Epithelial cell of proximal tubule (primary cell): ENCODE measurements at places on chromosomes 6 and 20.
A peak's percentile ranks its signal among the peaks of the same experiment; 100 is the strongest.

DNA sequence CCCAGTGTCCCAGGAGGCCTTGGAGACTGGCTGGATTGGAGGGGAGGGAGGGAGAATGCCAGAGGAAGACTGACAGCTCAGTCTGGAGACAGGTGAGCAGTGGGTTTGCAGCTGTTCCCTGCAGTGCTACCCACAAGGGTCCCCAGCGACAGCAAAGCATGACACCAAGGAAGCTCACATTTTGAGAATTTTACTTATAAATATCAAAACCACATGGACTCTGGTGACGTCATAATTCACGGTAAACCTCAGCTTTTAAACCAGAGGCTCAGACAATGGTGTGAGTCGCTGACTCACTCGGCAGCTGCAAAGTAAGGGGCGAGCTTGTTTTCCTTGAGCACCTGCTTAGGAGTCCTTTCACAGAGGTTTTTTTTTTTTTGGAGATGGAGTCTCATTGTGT, 65.2 kb downstream of the THBS2 start:
- DNase-seq: no peak

DNA sequence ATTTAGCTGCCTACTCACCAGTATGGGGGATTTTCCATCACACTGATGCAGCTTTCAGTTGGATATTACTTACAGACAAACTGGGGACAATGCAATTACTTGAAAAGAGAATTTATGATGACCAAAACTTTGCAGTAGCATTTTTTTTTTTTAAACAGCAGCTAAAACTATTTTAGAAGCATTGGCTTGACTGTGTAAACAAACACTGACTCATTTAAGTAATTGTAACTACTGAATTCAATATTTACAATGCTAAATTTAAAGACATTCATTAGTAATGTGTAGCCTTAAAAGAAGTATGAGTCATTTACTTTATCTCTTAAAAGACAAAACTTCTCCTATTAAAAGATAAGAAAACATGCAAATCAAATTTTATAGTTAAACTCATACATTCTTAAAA, 295.9 kb upstream of the FERMT1 start:
- no peak for DNase-seq

- DNase-seq: no peak
These were observed 107.6 kb downstream of the JAG1 start for GRCh38 chr20:10565922-10566897.

- peak; percentile 16 for DNase-seq
These were observed 21.5 kb downstream of the COL9A3 start for GRCh38 chr20:62838128-62838891.

DNA sequence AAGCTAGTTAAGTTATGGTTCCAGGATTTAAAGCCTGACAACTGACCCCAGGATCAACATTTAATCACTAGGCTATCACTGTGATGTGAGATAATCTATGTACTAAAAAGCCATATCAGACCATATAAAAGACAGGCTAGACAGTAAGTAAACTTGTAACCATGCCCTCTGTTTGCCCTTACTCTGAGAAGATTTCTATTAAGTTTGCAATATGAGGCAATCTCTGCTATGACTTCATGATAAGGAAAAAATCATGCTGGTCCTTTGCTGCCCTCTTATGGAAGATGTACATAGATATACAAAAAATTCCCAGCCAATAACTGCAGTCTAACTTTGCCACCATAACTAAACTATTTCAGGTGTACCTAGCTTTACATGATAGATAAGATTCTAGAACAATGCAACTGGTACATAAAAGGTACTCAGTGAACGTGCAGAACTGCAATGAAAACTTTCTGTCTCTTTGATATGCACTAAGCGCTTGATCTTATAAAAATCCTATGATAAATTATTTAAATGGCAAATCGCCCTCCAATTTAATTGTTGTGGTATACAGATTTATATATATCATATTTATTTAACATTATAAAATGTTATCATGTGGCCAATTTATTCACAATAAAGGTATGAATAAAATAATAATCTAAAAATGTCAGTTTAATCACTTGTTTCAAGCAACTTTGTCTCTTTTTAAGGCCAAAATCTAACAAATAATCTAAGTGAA, 70.5 kb downstream of the FAM217A start:
- peak; percentile 45 for DNase-seq

DNA sequence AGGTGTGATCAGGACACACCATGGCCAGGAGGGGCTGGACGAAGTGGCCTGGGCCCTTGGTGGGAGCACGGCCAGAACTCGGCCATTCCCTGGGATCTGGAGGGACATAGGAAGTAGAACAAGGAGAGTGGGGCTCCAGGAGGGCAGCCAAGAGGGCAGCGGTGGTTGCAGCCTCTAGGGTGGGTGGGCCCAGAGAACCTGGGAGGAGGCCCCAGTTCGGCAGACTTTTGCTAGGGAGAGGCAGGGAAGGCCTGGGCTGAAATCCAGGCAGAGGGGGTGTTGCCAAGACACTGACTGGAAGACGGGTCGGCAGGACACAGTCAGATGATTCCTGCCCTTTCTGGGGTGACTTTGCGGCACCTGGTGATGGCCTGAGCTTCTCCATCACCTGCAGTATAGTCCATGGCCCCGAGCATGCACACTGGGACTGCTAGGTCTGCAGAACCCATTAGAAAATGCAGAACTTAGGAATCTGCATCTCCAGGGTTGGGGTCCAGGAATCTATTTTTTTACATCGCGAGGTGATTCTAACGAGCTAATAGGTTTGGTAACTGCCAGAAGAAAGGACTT, 224.8 kb downstream of the SYNDIG1 start:
- no peak for DNase-seq

DNA sequence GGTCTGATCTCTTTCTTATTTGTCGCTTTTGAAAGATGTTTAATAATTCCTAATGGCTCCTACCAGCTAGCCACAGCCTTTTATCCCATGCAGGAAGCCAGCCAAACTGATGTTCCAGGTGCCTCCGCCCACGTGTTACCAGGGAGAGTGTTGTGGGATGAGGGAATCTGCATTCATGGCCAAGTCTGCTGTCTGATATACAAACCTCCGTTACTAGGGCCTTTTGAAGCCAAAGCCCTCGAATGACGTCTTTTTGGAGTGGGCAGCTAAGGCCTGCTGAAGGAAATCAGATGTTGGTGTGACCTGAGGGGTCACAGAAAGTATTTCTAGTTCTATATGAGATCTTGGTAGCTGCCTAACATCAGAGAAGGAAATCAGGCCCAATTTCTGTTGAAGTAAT, 21.3 kb downstream of the STK35 start:
- no peak for DNase-seq

DNA sequence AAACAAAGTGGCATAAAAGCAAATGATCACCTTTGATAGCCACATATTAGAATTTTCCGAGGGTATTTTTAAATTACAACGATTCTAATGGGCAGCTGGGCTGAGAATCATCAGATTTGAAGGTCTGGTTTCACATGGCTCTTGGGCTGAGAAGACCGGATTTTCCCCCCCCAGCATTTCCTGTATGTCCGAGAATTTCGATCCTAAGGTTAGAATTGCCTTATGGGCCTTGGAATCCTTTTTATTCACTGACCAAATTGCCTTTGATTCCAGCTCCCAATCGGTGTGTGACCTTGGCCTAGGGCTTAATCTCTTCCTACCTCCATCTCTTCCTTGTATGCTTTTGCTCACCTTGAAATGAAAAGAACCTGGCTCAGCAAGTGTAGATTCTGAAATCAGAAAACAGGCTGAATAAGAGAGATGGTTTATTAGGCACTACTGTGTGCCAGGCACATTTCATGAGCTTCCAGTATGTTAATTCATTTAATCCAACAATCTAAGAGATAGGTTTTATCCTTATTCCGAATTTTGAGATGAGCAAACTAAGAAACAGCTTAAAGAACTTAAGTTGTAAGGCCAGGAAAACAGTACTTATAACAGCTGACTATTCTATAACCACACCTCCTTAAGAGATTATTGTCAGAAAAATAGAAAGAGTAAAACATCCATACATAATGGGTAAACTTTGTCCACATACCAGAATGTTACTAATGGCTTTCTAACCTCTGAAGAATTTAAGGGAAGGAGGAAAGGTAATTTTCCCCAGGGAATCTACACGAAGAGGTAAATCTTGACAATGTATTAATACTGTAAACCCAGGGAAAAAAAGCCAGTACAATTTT, 39.4 kb downstream of the HFE start:
- DNase-seq: no peak

DNA sequence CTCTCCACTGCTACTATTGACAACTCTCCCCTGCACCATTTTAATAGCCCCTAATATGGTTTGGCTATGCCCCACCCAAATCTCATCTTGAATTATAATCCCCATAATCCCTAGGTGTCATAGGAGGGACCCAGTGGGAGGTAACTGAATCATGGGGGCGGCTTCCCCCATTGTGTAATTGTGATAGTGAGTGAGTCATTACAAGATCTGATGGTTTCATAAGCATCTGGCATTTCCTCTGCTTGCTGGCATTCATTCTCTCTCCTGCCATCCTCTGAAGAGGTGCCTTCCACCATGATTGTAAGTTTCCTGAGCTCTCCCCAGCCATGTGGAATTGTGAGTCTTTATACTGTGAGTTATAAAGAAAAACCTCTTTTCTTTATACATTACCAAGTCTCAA, 74.1 kb upstream of the TCF21 start:
- DNase-seq: peak; percentile 29

- DNase-seq: no peak
These were observed 3.1 kb downstream of the CD93 start for GRCh38 chr20:23082846-23083552.

GRCh38 chr6:28771401-28772267, 152.2 kb downstream of the TRIM27 start:
- DNase-seq: no peak

- no peak for DNase-seq
These were observed 659.7 kb upstream of the FLRT3 start for GRCh38 chr20:14996883-14997672.

- no peak for DNase-seq
These were observed 30.6 kb downstream of the HIVEP2 start for GRCh38 chr6:142914369-142914768.

GRCh38 chr20:36620917-36621316, 15.3 kb downstream of the RAB5IF start:
- DNase-seq: no peak

- no peak for DNase-seq
These were observed 88.9 kb downstream of the HIVEP2 start for GRCh38 chr6:142855893-142856623.

- no peak for DNase-seq
These were observed 417.7 kb upstream of the JARID2 start for GRCh38 chr6:14828201-14828611.

- DNase-seq: no peak
These were observed 459.9 kb downstream of the GRIK2 start for GRCh38 chr6:101853231-101854085.

DNA sequence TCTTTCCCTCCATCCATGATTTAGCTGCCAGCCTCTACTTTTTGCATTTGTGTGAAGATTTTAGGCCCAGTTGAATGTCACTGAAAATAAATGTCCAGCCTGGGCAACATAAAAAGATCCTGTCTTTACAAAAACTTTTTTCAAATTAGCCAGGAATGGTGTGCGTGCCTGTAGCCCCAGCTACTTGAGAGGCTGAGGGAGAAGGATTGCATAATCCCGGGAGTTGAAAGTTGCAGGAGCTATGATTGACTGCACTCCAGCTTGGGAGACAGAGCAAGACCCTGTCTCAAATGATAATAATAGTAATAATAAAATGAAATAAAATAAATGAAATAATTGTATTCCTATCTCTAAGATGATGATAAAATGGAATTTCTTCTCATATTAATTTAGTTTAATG, 5.0 kb upstream of the GFOD1 start:
- DNase-seq: no peak

GRCh38 chr20:40410028-40410427, 279.0 kb downstream of the MAFB start:
- no peak for DNase-seq

- no peak for DNase-seq
These were observed 1044.7 kb downstream of the GRIK2 start for GRCh38 chr6:102438171-102438570.

GRCh38 chr6:13515912-13516311, 28.5 kb upstream of the GFOD1 start:
- DNase-seq: no peak

DNA sequence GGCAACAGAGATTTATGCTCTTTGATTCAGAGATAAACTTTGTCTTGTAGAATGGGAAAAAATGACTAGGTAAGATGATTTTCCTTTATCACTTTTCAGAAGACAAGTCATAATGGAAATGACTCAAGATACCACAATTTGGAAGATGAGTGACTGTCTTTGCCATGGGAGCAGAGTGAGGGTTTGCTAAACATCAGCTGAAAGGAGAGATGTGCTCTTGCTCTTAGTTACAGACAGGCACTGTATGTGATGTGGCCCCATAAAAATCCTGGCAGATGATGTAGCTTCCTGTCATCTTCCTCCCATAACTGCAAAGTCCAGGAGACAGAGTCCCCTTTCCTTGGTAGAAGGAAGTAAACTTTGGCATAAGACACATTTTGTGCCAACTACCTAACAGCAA, 47.6 kb downstream of the BACH2 start:
- DNase-seq: no peak

GRCh38 chr6:16973545-16974386, 128.1 kb upstream of the STMND1 start:
- DNase-seq: no peak

GRCh38 chr6:21633511-21634109, 40.1 kb downstream of the SOX4 start:
- no peak for DNase-seq

GRCh38 chr20:3670945-3671344, 7.7 kb upstream of the GFRA4 start:
- no peak for DNase-seq

- no peak for DNase-seq
These were observed 44.6 kb downstream of the DPPA5 start for GRCh38 chr6:73309535-73309784.

GRCh38 chr20:40511478-40511877, 177.6 kb downstream of the MAFB start:
- no peak for DNase-seq

GRCh38 chr6:132161283-132161682, 210.1 kb upstream of the CCN2 start:
- peak; percentile 16 for DNase-seq

DNA sequence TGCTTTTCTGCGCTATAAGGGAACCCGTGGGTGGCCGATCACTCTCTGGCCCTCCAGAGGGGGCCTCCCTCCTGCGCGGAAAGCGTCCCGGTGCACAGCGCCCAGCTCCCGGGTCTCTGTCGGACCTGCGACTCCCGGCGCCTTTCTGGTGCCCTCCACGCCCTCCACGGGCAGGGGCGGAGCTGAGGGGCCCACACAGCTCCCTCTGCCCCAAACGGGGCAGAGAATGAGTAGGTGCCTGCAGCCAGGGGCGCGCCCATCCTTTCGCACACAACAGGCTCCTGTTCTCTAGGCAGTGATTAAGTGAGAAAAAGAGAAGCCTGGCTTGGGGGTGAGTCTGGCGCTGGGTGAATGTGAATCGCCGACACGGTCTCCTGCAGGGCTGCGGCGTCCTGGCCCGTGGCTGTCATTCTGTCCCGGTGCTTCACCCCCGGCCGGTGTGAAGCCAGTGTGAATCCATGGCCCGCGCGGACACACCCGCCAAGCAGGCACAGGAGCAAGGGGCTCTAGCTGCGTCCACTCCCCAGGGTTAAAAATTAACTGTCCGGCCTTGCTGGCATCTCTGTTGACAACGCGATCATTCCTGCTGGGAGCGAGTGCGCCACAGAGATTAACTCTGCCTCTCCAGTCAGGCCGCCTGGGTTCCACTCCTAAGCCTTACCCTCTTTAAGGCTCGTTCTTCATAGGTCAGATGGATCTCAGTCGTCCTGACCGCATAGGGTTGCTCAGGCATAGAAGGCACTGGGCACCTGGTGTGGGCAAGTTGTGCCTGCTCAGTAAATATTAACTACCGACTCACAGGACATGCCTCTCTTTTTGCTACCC, 88.8 kb downstream of the PCSK2 start:
- peak; percentile 18 for DNase-seq
